ENCODE measurements at places on chromosomes 7 and 10.

DNA sequence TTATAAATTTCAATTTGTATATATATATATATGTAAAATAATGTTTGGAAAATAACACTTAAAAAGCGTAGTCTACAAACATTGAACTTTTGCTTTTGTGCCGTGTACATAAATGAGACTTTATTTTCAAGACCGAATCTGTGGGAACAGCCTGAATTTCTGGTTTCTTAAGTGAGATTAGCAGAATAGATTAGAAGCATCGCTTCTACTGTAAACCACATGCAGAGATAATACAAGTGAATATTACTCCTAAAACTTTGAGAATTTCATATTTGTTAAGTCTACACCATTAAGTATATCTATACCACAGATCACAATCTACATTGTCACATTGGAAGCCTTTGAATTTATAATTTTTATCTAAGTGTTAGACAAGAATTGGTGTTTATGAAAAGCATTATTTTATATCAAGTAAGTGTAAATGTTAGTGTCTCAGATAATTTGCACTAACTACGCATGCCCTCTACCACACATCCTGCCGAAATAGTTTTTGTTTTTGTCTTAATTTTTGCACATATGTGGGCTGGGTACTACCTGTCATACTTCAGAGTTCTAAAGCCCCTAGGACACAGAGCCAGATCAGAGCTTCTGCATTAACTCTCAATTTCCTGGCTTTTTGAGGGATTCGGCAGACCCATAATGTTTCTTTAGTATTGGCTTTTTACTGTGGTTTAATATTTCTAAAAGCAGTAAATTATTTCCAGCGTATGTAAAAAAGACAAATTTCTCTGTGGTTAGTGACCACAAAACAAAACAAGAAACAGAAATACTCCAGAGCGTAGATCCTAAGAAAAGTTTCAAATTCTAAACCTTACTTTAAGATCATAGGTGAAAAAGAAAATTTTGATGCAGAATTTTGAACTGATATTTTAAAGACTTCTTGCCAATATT, 20.0 kb downstream of the TWIST1 start:
- DNase-seq = no peak

DNA sequence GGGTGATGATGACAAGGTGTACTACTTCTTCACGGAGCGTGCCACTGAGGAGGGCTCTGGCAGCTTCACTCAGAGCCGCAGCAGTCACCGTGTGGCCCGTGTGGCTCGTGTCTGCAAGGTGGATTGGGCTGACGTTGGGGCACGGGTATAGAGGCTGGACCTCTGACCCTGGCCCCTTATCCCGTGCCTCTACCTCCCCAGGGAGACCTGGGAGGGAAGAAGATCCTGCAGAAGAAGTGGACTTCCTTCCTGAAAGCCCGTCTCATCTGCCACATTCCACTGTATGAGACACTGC, 8.4 kb downstream of the MRPL43 start:
- no peak for DNase-seq

- DNase-seq = no peak
These were observed 13.0 kb upstream of the TRPV6 start for GRCh38 chr7:142898377-142899170.

GRCh38 chr10:1612908-1613307, 124.4 kb downstream of the ADARB2 start:
- DNase-seq = no peak

DNA sequence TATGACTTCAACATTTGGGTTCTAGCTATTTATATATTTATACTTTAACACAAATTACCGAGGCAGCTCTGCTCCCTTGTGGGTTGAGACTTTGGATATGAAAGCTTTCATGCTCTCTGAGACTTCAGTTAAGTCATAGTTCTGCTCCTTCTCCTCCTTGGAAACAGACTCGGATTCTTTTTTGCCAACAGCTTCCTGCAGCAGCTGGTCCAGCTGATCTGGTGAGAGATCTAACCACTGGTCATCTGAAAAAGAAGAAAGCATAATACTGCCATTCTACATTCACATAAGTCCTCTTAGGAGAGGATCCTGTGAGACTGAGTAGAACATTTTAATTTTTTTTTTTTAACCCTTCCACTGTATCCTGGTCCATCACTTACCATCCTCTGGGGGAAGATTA, 28.6 kb downstream of the ECD start:
- no peak for DNase-seq

DNA sequence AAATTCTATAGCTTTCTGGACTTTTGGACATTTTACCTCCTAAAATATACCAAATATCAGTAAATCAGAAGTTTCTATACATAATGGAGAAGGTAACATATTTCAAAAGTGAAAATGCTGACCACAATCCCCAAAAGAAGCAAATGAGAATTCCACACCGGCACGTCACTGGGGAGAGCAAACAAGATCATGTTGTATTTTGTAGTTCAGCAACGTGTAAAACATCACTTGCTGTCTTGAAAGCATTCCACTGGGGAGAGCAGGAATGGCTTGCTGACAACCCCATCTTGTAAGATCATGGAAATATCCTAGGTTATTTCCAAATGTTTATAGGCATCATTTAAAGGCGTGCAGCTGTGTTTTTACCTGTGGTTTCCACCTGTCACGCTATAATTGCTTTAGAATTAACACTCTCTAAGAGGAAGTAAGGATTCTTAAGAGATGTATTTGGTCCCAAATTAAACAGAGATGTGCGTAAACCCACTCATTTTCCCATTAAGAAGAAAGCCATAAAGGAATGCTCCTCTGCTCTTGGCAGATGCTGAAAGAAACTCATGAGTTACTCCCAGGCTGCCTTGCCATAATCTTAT, 397.1 kb upstream of the POT1 start:
- no peak for DNase-seq

DNA sequence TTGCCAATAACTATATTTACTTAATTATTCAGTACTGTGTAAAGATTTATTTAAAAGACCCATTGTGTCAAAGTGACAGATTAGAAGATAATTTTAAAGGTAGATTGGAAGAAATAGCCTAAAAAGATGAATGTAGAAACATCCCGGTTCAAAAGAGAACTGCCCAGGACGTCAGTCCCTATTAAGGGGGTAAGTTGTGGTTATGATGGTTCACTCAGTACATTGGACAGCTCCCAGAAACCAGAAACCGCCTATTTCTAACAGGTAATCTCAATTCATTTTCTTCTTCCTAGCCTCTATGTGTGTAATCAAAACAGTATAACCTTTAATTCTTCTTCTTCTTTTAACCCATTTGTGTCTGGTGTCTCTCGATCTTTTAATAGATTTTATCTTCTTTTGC, 1.5 kb upstream of the FERD3L start:
- no peak for DNase-seq

GRCh38 chr7:68441645-68442044, 1156.6 kb upstream of the AUTS2 start:
- no peak for DNase-seq

DNA sequence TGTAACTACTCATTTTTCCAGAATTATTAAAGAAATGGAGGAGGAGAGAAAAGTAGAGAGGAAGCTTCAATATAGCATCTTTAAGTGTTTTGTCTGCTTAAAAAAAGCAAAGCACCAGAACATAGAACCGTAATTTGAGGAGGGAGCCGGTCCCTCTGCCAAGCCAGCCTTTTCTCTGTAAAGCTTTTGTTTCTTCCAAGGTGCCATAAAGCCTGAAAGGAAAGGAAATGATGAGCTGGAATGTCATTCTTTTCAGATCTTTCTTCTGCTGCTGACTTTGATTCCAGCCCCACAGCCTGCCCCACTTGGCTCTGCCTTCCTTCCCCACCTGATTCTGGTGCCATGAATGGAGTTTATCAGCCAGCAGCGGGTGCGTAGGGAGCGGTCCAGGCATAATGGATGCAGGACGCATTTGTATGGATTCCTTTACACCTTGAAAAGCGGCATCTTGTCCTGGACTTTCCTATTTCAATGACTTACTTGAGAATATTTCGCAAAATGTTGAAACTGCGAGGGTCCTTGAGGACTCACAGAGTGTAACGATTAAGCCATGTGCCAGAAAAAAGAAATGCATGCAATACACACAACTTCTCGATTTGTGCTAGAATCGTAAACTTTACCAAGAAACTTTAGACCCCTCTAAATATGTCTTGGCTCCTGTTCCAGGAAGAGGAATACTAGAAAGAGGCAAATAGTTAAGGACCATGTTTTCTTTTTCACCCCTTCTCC, 569.5 kb upstream of the MGMT start:
- no peak for DNase-seq

- no peak for DNase-seq
These were observed 216.7 kb downstream of the FOXP2 start for GRCh38 chr7:114631249-114631822.

- DNase-seq = no peak
These were observed 76.8 kb downstream of the CLEC2L start for GRCh38 chr7:139600306-139600705.

DNA sequence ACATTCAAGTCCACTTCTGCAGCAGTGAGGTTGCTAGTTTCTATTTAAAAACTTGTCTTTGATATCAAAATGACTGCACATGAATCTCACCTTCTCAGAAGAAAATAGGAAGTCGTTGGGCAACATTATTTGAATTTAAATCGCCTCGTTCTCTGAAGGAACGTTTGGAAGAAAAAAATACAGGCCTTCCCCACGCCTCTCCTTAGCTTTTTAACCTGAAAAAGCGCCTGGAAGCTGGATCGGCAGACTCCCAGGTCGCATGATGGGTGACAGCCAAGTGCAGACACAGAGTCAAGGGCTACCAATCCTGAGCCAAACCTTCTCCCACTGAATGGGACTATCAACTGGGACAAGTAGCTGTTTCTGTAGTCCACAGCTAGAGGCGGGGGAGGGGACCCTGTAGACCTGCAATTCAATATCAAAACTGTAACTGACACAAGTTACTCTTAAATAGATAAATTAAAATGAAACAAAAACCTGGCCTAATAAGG, 2.2 kb downstream of the FAM53B start:
- DNase-seq = peak; percentile 47

GRCh38 chr7:157481389-157481788, 144.6 kb downstream of the DNAJB6 start:
- no peak for DNase-seq

DNA sequence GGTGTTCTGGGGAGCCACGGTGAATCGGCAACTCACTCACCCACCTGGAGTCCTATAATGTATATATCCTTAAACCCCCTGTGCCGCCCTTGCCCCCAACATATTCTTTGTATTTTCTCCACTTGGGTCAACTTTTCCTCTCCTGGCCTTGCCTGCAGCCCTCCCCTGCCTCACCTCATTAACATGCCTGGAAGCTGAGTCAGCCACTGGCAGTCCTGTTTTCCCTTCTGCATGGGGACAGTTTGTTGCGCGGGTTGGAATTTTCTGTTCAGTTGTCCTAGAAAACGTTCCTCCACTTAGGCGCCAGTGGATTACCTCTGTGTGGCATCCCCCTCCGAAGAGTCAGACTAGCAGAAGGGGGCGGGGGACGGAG, 97.4 kb downstream of the C10orf105 start:
- DNase-seq = no peak

DNA sequence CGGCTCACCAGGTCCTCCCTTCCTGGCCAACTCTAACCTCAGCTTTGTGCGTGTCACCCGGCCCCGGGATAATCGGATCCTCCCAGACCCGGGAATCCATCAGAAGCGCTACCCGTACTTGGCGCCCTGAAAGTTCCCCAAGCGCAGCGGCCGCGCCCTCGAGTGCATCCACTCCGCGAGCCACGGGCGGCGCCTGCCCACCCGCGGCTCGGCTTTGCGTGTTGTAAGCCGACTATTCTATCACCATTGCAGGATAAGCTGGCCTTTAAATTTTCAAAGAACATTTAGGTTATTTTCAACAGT, 35.7 kb upstream of the EBLN1 start:
- DNase-seq = peak; percentile 45

DNA sequence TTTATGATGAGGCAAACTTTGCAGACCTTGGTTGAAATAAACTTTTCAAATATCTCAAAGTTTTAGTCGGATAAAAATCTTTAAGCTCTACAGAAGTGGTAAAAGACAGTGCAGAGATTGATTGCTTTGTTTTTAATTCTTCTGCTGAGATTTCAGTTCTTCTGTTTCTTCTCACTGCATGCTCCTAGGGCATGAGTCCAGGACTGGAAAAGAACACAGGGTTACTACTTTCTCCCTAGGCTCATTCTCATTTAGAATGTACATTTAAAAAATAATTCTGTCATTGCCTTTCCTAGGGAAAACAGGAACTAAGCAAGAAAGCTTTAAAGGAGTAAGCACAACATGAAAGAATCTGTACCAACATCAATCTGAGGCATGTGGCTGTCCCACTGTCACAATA, 256.7 kb upstream of the DGKB start:
- no peak for DNase-seq

- DNase-seq = no peak
These were observed 38.9 kb downstream of the ADAMTS14 start for GRCh38 chr10:70711177-70711576.

- DNase-seq = no peak
These were observed 122.4 kb downstream of the CTTNBP2 start for GRCh38 chr7:117750612-117751563.

DNA sequence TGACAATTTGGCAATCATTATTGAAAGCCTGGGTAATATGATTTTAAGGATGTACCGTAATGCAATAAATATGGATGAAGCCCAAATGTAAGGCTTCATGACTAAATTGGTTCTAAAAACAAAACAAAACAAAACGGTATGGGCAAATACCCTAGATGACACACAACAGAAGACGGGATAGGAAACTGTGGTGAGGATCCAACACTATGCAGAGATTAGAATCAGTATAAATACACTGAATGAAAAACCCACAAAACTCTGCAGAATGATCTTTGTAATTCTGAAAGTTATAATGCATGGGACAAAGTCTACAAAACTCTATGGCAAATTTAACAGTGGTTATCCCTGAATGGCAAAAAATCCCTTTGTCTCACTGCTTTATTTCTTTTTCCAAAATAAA, 57.6 kb downstream of the MALSU1 start:
- DNase-seq = no peak

GRCh38 chr7:79290841-79291497, 162.5 kb downstream of the MAGI2 start:
- no peak for DNase-seq

DNA sequence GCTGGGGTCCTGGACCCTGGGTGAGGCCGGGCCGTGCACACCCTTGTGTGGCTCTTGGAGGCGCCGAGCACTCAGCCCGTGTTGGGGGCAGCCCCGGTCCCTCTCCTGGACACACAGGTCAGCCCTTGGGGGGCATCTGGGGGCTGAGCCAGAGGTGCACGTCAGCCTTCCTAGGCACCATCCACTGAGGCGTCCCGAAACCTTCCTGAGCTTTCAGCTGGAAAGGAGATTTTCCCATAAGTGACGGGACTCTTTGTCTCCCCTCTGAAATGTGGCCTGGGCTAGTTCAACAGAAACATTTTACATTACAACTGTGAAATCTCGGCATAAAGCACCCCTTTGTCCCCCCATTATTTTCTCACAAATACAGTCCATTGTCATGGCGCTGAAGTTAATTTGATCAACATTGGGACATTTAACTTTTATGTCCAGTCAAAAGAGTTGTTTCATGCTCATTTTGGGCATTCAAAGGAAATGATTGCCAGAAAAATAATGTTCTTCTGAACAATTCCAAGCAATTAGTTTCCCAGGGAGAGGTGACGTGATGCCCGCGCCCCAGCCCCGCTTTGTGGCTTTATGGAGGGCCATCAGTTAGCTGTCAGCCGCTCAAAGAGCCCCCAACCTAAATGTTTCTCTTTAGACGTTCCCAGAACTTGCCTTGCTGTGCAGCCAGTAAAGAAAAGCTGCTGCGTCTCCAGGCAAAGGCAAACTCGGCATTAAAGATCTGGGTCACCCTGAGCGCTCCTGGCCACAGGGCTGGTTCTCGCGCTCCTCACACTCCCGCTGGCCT, 70.8 kb downstream of the NKX6-2 start:
- DNase-seq = no peak

GRCh38 chr10:97297556-97298222, 5.3 kb upstream of the ARHGAP19 start:
- no peak for DNase-seq
